ENCODE measurements at places on chromosomes 5 and 9.

DNA sequence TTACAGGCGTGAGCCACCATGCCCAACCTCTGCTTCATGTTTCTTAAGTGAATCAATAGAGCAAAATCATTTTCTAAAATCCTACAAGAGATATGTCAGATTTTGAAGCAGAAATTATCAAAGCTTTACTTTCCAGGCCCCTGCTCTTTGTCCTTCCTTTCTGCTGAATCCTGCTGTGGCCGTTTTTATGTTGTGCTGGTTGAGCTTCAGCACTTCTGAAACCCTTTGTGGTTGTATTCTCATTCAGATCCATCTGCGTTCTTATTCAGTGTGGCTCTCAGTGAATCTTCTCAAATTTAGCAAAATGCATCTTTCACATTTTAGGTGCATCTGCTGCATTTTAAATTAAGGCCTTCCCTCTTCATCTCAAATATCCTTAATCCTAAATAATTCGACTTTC, 26.0 kb downstream of the JMY start:
- no peak for DNase-seq

GRCh38 chr5:68757626-68758212, 336.1 kb upstream of the SLC30A5 start:
- DNase-seq: no peak

DNA sequence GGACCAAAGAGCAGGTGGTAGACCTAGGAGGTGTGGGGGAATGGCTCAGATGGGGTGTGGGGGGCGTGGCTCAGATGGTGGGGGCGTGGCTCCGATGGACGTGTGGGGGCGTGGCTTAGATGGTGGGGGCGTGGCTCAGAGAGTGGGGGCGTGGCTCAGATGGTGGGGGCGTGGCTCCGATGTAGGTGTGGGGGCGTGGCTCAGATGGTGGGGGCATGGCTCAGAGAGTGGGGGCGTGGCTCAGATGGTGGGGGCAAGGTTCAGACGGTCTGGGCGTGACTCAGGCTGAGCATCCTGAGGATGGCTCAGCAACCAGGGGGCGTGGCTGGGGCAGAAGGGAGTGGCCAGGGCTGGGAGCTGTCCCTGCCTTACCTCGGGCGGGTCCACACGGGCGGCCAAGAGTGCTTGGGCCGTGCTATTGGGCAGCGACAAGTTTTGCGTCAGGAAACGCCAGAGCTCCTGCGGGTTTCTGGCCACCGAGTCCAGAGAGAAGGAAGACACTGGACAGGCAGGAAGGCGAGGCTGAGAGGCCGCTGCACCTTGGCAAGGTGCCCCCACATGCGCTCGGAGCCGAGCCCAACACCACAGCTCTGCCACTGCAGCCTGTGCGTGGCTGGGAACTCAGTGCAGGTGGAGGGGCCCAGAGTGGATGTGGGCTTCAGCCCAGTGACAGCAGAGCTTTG, 5.9 kb downstream of the ABCA2 start:
- no peak for DNase-seq

GRCh38 chr9:98075332-98075805, 18.8 kb downstream of the NANS start:
- peak; percentile 79 for DNase-seq

DNA sequence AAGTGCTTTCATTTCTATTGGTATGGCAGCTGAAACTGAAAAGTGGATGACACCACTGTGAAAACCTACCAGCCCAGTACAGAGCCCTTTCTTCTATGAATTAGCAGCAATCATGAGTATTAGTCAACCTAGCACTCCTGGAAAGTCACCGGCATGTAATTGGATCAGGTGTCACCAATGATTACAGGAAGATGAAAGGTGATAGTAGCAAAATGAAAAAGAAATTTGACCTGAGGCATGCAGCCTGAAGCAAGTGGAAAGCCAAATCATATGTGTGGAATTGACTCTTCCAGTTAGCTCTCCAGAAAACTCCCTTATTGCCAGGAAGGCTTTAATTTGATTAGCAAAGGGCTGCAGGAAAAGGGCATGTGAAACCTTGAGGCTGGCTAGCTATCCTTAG, 81.2 kb upstream of the NAA35 start:
- DNase-seq: no peak

Data from stromal cell of bone marrow (primary cell).